Thoracic aorta (tissue), 2 donors: ENCODE measurements at places on chromosomes 2 and 18.

GRCh38 chr18:74294526-74294925, 2.8 kb upstream of the CYB5A start:
- no peak for DNase-seq

DNA sequence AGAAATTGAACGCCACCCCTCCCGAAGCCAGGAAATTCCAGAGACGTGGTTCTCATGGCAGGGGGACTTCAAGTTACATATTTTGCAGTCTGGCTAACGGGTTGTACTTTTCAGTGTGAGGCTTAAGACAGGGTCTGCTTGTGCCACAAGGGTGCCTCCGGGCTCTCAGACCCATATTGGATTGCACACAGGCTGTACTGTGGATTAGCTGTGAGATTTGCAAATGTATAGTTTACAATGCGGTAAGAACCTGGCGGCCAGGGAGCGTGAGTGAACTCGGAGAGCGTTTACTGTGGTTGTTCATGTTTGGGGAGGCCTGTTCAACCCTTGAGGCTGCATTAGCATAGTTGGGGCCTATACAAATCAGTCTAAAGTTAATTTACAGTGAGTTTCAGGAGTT, 143.9 kb upstream of the SIX2 start:
- DNase-seq, result no peak

DNA sequence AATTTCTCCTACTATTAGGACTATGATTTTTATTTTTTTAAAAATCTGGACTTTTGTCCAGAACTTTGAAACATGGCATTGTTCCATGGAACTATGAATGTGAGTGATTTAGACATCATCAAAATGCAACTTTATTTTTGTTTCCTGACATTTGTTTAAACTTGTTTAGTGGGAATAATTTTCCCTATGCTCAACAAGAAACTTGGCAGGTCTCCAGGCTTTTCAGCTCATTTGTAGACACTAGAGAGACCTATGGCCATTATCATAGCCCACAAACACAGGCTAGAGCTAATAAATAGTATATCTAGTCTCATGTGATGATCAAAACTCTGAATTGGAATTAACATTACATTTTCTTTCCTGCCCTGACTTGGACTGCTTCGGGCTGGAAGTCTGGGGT, 145.1 kb upstream of the CELF4 start:
- DNase-seq, result no peak

DNA sequence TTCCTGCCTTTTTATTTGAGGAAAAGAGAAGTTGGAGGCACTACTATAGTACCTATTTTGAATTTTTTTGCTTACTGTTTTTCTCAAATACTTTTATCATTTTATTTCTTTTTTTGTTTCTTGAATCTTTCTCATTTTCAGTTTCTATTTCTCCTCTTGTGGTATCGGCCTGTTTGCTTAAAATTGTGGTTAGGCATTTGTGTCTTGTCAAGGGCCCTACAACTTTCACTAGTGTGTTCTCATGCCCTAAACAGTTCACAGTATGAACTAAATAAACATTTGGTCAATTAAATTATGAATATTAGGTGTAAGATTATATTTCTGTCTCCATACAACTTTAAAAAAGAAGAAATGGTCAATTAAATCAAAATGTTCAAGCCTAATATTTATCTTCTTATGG, 613.5 kb downstream of the MBD2 start:
- no peak for DNase-seq

- DNase-seq, result no peak
These were observed 17.3 kb downstream of the TWIST2 start for GRCh38 chr2:238865015-238865719.

GRCh38 chr18:44959013-44959412, 278.3 kb downstream of the SETBP1 start:
- DNase-seq, result no peak

GRCh38 chr2:70927138-70927537, 8.6 kb upstream of the ATP6V1B1 start:
- DNase-seq, result no peak

DNA sequence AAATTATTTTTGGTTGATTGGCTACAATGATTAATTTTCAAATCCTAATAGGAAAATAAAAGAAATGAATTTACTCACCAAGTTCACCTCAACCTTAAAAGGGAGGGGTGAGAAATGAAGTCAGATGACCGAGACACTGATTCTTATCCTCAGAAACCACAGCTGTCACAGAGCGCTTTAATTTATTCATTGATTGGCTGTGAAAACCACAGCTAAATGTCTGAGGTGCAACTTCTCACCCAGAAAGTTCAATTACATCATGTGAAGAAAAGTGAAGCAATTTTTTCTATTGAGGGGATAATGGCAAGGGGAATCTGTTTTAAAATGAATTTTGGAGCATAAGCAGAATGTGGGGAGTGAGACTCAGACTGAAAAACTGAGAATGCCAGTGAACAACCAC, 128.4 kb downstream of the RNF152 start:
- no peak for DNase-seq

- peak; percentile 1 for DNase-seq
These were observed 31.7 kb downstream of the GPC1 start for GRCh38 chr2:240467149-240467642.

DNA sequence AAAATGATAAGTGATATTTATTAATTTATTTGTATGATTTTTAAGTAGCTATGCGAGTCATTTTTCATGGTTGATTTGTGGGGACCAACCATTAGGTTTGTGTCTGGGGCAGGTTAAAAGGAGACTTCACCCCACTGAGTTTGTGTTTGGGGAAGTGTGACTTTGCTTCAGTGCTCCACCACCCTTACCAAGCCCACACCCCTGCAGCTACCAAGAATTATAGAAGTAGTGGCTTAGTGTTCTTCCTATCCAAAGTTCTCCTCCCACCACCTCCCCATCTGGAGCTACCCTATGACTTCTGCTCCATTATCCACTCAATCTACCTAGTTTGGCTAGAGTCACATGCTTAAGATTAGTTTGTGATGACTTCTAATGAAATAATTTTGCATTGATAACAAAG, 182.1 kb upstream of the ZEB2 start:
- no peak for DNase-seq

- no peak for DNase-seq
These were observed 20.8 kb downstream of the ANO7 start for GRCh38 chr2:241209271-241209670.

GRCh38 chr18:78611869-78612268, 367.7 kb upstream of the SALL3 start:
- DNase-seq, result no peak

- no peak for DNase-seq
These were observed 96.5 kb downstream of the NDUFA10 start for GRCh38 chr2:239928391-239929350.

DNA sequence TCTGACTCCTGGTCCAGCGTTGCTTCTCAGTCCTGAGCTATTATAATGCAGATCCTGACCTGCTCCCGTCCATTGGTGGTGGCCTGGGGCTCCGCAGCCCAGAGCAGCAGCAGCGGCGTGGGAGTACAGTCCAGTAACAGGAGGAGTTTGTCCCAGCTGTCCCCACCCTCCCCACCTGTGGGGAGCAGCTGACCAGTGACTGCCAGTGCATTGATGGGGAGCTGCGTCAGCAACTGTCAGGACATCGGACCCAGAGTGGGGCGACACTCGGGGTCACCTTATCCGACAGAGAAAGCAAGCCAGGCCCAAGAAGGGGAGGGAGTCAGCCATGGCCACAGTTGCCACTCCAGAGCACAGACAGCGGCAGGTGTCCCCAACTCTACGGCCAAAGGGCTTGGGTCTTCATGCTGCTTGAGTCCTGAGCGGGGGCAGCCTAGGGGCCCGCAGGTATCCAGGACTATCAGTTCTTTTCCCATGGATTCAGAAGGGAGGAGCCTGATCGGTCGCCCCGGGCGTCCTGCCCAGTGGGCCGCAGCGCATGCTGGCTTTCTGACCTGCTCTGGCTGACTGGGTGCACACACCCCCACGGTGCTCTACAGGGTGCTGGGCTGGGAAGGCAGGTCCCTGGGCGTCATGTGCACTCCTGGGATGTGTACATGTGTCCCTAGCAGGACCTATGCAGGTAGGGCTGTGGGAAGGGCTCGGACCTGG, 29.7 kb downstream of the DNMT3A start:
- DNase-seq, result no peak

- no peak for DNase-seq
These were observed 279.2 kb upstream of the THSD7B start for GRCh38 chr2:136486115-136486514.

- no peak for DNase-seq
These were observed 48.4 kb downstream of the BCL2 start for GRCh38 chr18:63271148-63271547.
